AML-193 (cell line): ENCODE measurements at places on chromosomes 6 and 20.

GRCh38 chr20:33840759-33841435 lies 29.7 kb downstream of the CHMP4B start:
- no peak for DNase-seq

DNA sequence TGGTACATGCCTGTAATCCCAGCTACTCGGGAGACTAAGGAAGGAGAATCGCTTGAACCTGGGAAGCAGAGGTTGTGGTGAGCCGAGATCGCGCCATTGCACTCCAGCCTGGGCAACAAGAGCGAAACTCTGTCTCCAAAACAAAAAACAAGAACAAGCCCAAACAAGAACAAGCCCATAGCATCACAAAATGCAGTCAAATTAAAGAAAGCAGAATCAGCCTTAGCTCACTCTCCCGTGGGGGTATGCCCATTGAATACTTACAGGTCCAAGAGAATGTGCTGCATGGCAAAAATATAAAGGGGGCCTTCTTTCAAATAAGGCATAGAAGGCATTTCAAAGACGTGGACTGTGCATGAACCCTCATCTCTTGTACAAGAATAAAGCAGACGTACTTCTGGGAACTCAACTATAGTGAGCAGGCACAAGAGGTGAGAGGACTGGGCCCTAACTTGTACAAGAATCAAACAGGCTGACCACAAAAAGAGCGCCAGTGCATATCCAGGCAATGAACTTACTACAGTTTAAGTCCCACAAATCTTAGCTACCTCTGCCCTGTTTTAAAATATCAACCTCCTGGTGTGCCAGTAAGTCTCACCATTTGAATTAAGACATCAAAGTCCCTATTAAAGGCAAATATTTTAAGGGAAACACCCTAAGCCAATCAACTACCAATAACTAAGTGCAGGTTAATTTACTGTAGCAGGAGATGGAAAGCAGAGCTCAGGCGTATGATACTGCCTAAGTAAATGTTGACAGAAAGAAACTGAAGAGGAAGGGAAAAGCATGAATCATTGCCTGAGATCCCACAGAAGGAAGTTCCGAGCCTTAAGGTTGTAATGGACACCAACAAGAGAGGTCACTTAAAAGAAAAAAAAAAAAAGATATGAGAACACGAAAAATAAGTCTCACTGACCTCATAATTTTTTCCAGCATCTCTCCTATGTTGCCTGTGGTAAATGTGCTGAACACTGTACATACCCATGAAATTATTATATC lies 37.4 kb downstream of the TOMM6 start:
- DNase-seq: no peak

- DNase-seq: no peak
Observed at GRCh38 chr6:1645466-1646185, 35.9 kb downstream of the FOXC1 start.

DNA sequence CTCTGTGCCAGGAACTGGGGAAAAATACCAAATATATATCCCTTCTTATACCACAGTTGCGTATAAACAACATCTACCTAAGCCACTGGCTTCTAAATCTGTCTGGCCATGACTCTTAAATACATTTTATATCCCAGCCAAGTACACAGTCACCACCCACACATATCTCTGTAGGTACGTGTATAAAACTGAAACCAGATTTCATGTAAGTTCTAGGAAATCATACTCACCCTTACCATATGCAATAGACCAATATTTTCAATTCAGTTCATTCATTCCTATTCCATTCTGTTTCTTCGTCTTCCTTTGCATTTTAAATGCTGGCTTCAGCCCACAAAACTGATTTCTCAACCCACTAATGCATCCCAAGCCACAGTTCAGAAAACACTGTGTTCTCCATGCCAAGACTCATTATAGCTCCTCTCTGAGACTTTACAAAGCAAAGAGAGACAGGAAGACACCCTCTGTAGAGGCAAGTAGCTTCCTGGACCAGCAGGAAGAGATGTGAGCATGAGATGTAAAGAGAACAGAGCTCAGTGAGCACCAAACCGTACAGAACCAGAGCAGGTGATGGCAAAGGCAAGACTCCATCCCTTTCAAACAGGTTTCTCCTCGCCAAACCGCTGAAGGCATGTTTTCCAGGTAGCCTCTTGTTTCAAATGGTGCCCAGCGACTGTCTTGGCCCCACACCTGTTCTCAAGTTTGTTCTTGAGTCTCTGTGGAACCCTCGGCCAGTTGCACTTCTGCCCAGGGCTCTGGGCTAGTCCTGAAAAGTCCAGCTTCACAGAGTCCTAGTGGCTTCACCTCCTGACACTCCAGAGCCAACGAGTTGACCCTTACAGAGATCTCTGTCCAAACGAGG lies 18.7 kb downstream of the FAM50B start:
- DNase-seq: no peak

DNA sequence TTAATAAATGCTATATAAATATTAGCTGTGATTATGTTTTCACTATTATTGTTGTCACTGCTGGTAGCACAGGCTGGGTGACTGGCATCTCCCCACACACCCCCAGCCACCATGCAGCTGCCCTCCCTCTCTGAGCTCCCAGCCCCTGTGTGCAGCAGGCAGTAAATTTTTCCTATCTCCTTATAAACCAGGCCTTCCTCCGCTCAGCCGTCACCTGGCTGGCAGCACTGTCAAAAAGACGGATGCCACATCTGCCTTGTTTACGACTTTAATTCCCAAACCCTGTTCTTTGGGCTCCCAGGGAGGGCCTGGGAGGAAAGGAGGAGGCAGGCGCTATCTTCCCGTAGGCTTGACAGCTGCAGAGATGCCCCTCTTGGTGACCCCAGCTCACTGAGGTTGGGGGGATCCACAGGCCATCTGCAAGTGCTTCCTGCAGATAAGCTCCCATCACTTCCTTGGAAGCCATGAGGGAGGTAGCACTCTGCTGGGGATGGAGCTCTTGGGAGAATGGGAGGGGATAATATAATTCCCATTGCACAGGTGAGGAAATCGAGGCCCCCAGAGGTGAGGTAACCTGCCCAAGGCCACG lies 94.5 kb downstream of the GRM4 start:
- no peak for DNase-seq

DNA sequence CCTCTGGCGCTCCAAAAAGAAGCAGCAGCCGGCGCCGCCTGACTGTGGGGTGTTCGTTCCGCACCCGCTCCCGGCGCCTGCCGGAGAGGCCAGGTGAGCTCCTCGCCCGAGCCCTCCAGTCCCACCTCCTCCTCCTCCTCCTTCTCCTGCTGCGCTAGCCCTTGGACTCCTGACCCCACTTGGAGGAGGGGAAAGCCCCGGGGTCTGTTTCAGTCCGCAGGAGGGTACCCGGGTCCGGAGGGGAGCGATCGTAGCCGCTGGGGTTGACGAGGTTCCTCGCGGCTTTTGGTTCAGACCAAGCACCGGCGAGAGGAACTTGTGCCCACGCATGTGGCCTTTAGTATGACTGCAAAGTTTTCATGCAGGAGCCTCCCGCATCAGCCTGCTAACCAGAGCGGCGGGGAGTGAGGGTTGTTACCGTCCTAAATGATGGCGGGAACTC lies 493 bp downstream of the CRYBG1 start:
- DNase-seq: no peak
